ENCODE measurements at places on chromosomes 3 and 15.
A peak's percentile ranks its signal among the peaks of the same experiment; 100 is the strongest.

GRCh38 chr15:90020021-90020735 is 19.1 kb downstream of the ZNF710 start:
- DNase-seq, result no peak

DNA sequence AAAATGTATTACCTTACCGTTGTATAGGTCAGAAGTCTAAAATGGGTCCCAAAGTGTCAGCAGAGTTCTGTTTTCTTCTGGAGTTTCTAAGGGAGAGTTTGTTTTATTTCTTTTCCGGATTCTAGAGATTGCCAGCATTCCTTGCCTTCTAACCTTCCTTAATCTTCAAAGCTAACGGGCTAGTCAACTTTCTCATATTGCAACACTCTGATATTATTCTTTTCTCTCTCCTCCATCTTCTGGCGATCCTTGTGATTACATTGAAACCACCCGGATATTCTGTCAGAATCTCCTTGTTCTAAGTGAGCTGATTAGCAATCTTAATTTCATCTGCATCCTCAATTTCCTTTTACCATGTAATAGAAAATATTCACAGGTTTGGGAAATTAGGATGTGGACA is 36.2 kb upstream of the AADACL2 start:
- DNase-seq, result no peak

- DNase-seq, result no peak
Observed at GRCh38 chr15:74060251-74060650, 22.1 kb downstream of the GOLGA6A start.

DNA sequence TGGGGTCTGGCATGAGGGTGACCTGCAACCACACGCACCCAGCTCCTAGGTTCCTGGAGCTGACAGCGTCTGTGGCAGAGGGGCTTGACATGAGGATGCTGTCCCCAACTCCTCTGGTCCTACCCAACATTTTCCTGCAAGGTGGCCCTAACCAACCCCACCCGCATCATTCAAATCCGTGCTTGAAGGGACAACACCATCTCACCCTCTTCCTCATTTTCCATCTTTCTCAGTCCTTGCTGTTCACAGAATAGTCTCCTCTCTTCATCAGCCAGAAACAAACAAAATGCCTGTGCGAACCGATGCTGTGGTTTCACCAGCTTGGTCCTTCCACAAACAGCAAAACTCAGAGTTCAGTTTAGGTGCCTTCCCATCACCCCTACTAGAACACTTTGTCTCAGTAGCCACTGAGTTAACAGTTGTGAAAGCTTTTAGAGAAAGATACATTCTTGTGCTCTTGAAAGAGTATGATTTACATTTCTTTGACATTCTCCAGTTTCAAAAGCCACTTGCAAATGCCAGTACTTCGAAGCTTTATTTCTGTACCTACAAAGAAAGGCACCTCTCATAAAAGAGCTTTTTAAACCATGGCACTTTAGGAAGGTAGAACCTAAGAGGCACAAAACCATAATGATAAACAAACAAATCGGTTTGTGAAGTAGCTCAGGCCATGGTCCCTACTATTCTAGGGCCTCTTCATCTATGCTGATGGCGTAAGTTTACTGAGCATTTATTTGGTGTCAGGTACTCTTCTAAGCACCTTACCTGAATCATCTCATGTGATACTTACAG is 360.1 kb downstream of the SHQ1 start:
- no peak for DNase-seq

GRCh38 chr3:52183786-52184445 is 14.0 kb upstream of the ALAS1 start:
- no peak for DNase-seq

GRCh38 chr3:99400352-99400751 is 238.0 kb upstream of the COL8A1 start:
- DNase-seq, result no peak

DNA sequence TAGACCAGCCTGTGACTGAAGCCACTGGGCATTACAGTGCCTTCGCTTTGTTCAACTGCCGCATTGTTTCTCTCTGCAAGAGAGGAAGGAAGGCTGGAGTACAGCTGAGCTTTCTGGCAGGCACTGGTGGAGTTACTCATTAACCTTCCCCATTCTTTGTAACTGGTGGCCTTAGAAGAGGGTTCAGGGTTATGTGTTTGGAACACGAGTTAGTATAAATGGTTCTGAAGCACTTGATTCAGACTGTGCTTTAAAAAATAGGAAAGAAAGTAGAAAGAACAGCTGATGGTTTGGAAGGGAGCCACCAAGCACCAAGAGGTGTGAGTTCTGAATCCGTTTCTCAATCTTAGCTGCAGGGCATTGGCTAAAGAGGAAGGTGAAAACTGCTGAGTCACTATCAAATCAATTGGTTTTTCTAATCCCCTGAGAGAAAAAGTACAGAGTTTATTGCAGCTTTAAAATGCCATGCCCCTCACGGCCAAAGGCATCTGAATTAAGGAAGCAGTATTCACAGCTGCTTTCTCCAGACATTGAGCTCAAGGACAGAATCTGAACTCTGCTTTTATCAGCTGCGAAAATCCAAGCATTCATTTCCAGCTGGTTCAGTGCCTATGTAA is 3.6 kb downstream of the HGD start:
- DNase-seq, result no peak

DNA sequence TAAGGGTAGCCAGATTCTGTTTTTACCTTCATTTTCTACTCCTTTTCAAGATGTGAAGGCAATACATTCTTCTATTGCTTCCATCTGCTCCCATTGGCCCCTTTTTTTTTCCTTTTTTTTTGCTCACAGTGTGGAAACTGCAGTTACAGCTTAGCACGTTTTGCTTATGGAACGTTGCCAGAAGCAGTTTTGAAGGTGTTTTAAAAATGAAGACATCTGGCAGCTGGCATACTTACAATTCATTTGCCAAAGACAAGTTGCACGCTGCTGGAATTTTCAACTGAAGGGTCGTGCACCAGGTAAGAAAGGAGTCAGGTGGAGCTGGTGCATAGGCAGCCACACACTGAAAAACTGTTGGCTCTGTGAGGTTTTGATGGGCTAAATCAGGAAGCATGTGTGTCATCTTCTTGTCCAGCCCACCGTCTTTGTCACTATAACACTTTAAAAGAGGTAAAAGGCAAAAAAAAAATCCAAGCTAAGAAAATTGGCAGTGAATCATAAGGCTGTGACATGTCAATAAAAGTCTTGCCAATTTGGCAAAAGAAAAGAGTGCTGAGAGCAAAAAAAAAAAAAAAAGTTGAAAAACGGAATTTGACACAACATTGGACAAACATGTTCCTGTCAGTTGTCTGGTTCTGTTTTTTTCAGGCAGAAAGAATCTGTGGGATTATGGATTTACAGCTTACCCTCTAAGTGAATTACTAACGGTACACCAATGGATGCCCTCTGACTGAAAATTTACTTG is 225.4 kb upstream of the SOX2 start:
- no peak for DNase-seq

GRCh38 chr3:148698190-148698810 is 597 bp downstream of the AGTR1 start:
- DNase-seq, result no peak

DNA sequence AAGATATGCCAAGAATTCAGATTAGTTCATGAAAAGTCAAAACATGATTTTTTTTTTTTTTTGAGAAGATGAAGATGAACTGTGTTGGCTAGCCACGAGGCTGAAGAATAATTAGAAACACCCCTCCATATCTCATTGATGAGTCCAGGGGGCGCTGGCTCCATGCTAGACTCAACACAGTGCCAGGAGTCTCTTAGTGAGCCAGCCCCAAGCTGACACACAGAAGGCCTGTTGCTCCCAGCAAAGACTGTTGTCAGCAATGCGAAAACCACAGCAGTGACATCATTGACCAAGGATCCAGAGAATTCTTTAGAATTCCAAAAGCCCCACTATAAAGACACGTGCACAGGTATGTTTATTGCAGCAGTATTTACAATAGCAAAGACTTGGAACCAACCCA is 185.2 kb downstream of the ANXA2 start:
- no peak for DNase-seq

GRCh38 chr3:98914210-98915080 is 12.9 kb upstream of the DCBLD2 start:
- DNase-seq, result no peak

GRCh38 chr3:53969086-53969485 is 77.4 kb upstream of the SELENOK start:
- no peak for DNase-seq

- peak; percentile 10 for DNase-seq
Observed at GRCh38 chr15:71648095-71648494, 162.3 kb upstream of the NR2E3 start.

- no peak for DNase-seq
Observed at GRCh38 chr3:172066880-172067796, 27.8 kb downstream of the FNDC3B start.

GRCh38 chr15:74121039-74121438 is 9.3 kb upstream of the ISLR2 start:
- DNase-seq, result no peak

- DNase-seq, result no peak
Observed at GRCh38 chr3:40523781-40524180, 979 bp upstream of the ZNF621 start.

GRCh38 chr3:36482880-36483279 is 102.6 kb downstream of the STAC start:
- no peak for DNase-seq
